ENCODE measurements at places on chromosomes 12 and 14. TPM values are rescaled to one million over a fixed set of nuclear protein-coding genes. Genes with fewer than 3 reads are reported as not detected.

The BCL11B gene
- total RNA-seq = 0.13 TPM

The HHIPL1 gene
- total RNA-seq = 2.6 TPM

The SERPINA9 gene
- not detected for total RNA-seq

The ZFHX2 gene
- 0.39 TPM for total RNA-seq

The KLHL33 gene
- total RNA-seq = not detected

The MRPL42 gene
- total RNA-seq = 63.1 TPM

The RIMBP2 gene
- not detected for total RNA-seq

The KCNH5 gene
- 0.24 TPM for total RNA-seq

The GATC gene
- 22.9 TPM for total RNA-seq

The SIX6 gene
- total RNA-seq = not detected

The GPR132 gene
- total RNA-seq = 0.16 TPM

The SLC7A8 gene
- total RNA-seq = 4.6 TPM

The WSCD2 gene
- not detected for total RNA-seq

The RNASE12 gene
- not detected for total RNA-seq

The SLCO1C1 gene
- total RNA-seq = not detected

The NOXRED1 gene
- total RNA-seq = not detected

The BDKRB1 gene
- total RNA-seq = 53.3 TPM

The PRIMA1 gene
- not detected for total RNA-seq

The TMEM119 gene
- 42.8 TPM for total RNA-seq

The KLRK1 gene
- 0.08 TPM for total RNA-seq

The INHBC gene
- total RNA-seq = not detected

The MAX gene
- total RNA-seq = 28.7 TPM

The SRSF5 gene
- 153 TPM for total RNA-seq

The CAPRIN2 gene
- 13.1 TPM for total RNA-seq

The TAS2R42 gene
- not detected for total RNA-seq

The ESRRB gene
- total RNA-seq = not detected

The LMNTD1 gene
- not detected for total RNA-seq

The ADAMTS20 gene
- total RNA-seq = 0.24 TPM

The UNC119B gene
- total RNA-seq = 20.8 TPM

The TEX52 gene
- not detected for total RNA-seq

The TMEM121 gene
- total RNA-seq = 12.6 TPM

The AMHR2 gene
- total RNA-seq = not detected

The PRPH gene
- not detected for total RNA-seq

The FIGNL2 gene
- total RNA-seq = 0.13 TPM

The RPGRIP1 gene
- total RNA-seq = under 0.01 TPM

The SDR9C7 gene
- total RNA-seq = not detected

The AQP6 gene
- total RNA-seq = not detected

The TAMALIN gene
- 19.5 TPM for total RNA-seq

The CBLN3 gene
- 5.3 TPM for total RNA-seq

The ANKS1B gene
- 0.32 TPM for total RNA-seq

The NFATC4 gene
- 36.1 TPM for total RNA-seq

The ALG10 gene
- 7.2 TPM for total RNA-seq

The IFNG-AS1 gene
- total RNA-seq = not detected

The KCNC2 gene
- not detected for total RNA-seq

The C2CD5 gene
- total RNA-seq = 9.2 TPM

The HSPB8 gene
- 7.0 TPM for total RNA-seq

The PLXNC1 gene
- 1.7 TPM for total RNA-seq

The SPIC gene
- total RNA-seq = not detected
